ENCODE measurements at places on chromosomes 11 and 22.
A peak's percentile ranks its signal among the peaks of the same experiment; 100 is the strongest.

DNA sequence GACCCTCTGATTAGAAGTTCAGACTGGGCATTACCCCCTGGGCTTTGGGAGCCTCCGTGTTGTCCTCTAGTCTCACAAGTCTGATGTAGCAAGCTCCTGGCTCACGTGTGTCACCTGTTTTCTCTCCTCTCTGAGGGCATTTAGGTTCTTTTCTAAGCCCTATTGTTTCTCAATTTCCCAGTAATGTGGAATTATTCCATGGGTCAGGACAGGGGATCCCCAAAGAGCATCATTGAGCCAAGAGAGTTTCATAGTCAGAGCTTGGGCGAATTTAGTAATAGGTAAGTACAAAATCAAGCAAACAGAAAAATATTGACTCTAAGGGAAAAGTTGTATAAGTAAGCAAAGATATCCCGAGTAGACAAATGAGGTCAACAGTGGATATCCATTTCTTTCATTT lies 57.3 kb downstream of the PPP6R2 start:
- peak; percentile 78 for DNase-seq

DNA sequence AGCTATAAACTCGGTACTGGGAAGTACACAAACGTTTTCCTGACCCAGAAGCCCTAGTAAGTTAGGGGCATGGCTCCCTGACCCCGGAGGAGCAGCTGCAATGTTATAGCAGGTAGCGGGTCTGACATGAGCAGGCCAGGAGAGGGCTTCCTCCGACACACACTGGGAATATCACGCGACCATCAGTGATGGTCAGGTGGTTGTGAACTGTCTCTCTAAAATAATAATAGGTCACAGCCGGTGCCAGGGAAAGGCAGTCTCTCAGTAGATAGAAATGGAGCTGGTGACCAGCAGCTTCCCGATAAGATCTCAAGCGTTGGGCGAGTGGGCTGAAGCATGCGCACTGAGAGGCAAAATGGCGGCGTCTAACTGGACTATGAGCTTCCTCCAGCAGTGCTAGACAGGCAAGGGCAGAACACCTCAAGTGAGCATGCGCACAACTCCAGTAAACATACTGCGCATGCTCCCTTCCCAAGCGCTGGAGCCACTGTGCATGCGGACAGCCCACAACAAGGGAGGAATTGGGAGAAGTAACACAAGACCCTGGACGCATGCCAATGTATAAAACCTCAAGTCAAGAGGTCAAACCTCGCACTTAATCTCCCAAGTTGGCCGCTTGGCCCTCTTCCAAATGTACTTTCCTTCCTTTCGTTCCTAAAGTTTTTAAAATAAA lies 22.3 kb upstream of the TESMIN start:
- no peak for DNase-seq

DNA sequence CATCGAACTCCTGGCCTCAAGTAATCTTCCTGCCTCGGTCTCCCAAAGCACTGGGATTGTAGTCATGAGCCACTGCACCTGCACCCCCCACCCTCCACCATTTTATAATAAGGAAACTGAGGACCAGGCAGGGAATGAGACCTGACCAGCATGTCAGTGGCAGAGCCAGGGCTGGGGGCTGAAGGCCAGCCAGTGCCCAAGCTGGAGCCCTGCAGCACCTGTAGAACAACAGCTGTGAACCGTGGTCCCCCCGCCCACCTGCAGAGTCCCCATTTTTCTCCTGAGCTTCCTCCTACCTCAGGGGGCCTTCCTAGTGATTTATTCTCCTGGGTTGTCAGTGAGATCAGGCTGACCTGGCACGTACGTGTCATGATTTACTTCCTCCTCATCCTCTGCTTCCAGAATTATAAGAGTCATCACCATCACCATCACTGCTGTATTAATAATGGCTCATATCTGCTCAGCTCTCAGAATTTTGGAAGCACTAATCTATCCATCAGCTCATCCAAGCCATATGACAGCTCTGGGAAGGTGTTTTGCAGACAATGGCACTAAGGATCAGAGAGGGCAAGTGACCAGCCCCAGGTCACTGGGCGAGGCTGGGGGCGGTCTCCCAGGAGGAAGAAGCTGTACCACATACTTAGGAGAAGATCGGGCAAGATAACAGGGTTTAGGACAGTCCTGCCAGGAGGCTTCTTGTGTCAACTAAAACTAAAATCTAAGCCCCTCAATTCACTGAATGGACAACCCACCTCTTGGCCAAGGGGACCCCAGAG lies 5.5 kb upstream of the SLCO2B1 start:
- peak; percentile 29 for DNase-seq

DNA sequence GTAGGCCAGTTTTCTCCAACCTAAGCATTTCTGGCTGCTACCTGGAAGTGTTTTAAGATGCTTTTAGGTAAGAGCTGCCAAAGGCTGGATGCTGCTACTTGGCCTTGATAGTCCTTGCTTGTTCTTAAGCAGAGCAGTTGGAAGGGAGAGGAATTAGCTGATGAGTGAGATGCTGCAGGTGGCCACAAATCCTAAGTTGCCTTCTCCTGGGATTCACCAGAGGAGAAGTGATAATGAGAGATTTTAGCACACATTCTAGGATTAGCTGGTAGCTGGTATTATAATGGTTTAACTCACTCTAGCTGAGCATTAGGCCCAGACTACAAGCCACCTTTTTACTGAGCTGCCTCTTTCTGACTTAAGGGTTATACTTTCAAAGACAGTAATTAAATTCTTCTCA lies 442.9 kb upstream of the RAG2 start:
- DNase-seq, result no peak

- no peak for DNase-seq
These were observed 24.6 kb downstream of the MOV10L1 start for GRCh38 chr22:50114221-50115021.

GRCh38 chr11:61195719-61196118 lies 7.6 kb upstream of the PGA3 start:
- DNase-seq, result no peak
